Hepatic stellate cell (primary cell): ENCODE measurements at places on chromosomes 12 and 14.

DNA sequence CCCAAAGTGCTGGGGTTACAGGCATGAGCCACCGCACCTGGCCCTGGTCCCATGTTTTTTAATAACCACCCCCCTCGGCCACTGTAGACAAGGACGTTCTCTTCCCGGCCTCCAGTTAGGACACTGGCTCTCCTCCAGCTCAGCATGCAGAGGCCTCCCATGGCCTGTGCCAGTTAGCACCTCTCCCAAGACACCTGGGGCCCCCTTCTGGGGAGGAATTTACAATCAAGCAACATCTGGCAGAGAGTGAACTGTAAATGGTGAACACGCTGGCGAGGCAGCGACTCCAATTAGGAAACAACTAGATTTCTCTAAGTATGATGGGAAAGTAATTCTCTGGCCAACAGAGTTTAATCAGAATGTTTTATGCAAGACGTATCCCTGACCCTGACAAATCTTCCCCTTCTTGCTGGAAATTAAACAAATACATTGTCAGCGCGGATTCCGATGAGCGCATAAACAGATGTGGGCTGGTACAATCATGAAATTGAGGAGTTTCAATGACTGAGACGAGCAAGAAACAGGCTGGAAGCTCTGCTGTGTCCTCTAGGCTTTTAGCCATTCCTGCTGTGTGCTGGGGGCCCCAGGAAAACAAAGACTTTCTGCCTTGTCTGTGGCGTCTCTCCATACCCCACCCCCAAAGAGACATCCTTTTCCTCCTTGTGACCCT lies 61.7 kb upstream of the DLK1 start:
- no peak for DNase-seq

- no peak for DNase-seq
These were observed 211.1 kb downstream of the ANO2 start for GRCh38 chr12:5733916-5734315.

DNA sequence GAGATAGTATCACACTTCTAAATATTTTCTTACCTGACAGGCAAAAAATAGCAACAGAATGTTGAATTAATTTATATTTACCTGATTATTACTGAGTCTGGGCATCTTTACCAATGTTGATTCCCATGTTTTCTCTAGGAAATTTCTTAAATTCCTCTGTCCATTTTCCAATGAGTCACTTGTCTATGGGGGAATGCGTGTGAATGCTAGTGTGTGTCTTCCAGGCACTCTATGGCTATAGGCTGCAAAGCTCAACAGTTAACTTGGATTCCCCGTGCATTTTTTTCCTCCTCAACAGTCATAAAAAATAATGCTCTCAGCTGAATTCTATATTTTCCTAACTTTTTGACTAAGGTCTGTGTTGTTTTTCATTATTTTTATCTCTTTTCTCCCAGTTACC lies 1385.8 kb upstream of the FLRT2 start:
- DNase-seq: no peak

- no peak for DNase-seq
These were observed 363.2 kb downstream of the GALC start for GRCh38 chr14:87629788-87630187.

- DNase-seq: no peak
These were observed 371.7 kb upstream of the KITLG start for GRCh38 chr12:88951860-88952561.

DNA sequence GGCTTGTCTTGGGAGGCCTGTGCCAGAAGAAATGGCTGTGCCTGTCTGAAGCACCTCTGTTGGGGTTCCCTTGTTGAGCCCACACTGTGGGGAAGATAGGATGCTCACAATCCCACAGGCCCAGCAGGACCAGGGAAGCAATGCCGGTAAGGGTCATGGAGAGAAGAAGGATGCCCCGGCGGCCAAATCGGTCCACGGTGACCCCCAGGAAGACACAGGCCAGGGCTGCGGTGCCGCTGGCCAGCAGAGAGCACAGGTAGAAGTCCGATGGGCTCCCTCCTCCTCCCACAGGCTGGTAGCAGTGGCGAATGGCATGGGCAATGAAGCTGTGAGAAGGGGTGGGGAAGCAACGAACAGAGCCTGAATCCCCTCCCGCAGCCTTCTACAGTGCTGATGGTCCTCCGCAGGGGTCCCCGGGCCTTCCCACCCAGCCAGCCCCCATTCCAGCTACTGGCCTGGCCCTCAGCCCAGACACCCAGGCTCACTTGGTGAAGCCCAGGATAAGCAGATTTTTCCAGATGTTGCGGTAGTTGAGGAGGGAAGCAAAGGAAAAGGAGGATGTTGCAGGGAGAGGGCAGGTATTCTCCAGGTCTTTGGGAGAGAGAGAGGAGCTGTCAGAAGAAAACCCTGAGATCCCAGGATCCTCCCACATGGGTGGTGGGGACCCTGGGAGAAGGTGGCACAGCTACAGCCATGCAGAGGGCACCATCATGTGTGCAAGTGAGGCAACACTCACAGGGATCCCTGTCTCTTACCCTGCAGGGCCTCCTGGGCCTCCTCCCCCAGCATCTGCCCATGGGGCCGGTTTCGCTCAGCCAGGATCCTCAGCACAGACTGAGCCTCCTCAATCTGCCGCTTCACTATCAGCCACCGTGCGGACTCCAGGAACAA lies 5.0 kb downstream of the SLC22A17 start:
- no peak for DNase-seq

DNA sequence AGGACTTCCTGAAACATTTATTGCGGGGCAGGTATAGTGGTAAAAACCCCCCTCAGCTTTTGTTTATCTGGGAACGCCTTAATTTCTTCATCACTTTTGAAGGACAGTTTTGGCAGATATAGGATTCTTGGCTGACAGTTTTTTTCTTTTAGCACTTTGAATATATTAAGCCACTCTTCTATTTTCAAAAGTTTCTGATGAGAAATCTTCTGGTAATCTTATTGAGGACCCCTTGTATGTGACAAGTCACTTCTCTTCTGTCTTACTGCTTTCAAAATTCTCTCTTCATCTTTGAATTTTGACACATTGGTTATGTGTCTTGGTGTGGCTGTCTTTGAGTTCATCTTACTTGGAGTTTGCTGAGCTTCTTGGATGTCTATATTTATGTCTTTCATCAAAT lies 59.1 kb downstream of the ATP23 start:
- no peak for DNase-seq

- no peak for DNase-seq
These were observed 89.7 kb downstream of the TMCC3 start for GRCh38 chr12:94560431-94561221.
